AML-193 (cell line): ENCODE measurements at places on chromosomes 5 and 9.

- DNase-seq: no peak
Measured at GRCh38 chr5:111144352-111144930, 52.3 kb downstream of the WDR36 start.

- no peak for DNase-seq
Measured at GRCh38 chr5:132498686-132499271, 8.2 kb upstream of the IRF1 start.

- DNase-seq: no peak
Measured at GRCh38 chr9:3479514-3480352, 46.1 kb downstream of the RFX3 start.

GRCh38 chr5:151427258-151427657 is 20.1 kb upstream of the SLC36A1 start:
- DNase-seq: no peak

GRCh38 chr5:176790941-176791340 is 19.4 kb upstream of the UNC5A start:
- no peak for DNase-seq

GRCh38 chr9:81634915-81635516 is 54.3 kb downstream of the TLE1 start:
- DNase-seq: no peak
